SK-MEL-5 (cell line): ENCODE measurements at places on chromosomes 3 and 15.

DNA sequence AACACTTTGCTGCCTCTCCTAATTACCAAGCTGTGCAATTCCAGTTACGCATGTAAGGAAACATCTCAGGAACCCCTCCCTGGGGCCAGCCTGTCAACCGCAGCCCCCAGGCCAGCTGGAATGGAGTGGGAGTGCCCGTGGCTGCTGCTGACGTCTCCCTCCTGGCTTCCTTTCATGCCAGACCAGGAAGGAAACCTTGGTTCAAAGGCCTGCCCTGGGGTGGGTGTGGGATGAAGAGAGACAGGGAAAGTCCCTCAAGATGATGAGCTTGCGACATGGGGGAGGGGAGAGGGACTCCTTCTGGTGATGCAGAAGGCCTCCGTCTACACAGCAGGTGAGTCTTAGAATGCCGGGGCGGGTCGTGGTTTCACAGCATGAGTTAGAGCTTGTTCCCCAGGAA is 11.4 kb upstream of the CYP11A1 start:
- DNase-seq = no peak

GRCh38 chr15:33608714-33609113 is 297.9 kb downstream of the RYR3 start:
- DNase-seq = peak; percentile 97

- DNase-seq = peak; percentile 47
Measured at GRCh38 chr15:59687836-59688235, 1.3 kb downstream of the BNIP2 start.

DNA sequence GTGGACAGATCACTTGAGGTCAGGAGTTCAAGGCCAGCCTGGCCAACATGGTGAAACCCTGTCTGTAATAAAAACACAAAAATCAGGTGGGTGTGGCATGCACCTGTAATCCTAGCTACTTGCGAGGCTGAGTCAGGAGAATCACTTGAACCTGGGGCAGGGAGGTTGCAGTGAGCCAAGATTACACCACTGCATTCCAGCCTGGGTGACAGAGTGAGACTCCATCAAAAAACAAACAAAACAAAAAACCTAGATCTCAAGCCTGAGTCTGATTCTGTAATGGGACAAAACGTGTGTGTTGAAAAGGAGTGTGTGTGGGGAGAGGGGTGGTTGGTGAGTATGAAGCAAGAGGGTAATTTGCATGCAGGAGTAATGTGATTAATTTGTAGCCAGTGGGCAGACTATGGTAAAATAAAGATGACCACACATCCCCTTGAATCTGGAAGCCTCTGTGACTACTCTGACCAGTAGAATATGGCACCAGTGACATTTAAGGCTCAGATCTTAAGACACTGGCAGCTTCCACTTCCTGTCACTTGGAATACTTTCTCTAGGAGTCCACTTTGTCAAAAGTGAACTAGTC is 18.4 kb upstream of the OPA1 start:
- peak; percentile 30 for DNase-seq

DNA sequence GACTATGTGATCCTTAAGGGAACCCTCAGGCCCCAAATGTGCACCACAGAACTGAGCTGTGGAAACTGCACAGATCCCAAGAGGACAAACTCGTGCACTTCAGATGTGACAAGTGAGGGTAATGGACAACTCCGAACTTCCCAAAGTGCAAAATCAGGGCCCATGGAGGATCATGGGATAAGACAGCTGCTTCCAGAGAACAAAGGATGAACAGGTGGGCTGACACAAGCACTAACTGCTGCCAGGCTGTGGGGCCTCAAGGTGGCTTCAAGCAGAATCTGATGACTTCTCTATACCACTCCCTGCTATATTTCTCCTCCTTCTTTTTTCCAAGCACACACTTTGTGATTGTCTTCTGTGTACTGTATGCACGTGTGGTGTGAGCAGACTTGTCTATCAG is 5.4 kb downstream of the TARS3 start:
- no peak for DNase-seq
